ENCODE measurements at places on chromosomes 5 and 9.

- DNase-seq: no peak
Measured at GRCh38 chr9:121688146-121688680, 36.8 kb downstream of the DAB2IP start.

- DNase-seq: no peak
Measured at GRCh38 chr9:128411364-128412119, 9.1 kb upstream of the CERCAM start.

GRCh38 chr5:79512049-79512448 lies 1.9 kb downstream of the HOMER1 start:
- DNase-seq: no peak

GRCh38 chr9:131228988-131229387 lies 47.3 kb downstream of the FAM78A start:
- no peak for DNase-seq

GRCh38 chr5:143427122-143427735 lies 23.7 kb upstream of the NR3C1 start:
- DNase-seq: no peak

GRCh38 chr9:104118916-104119315 lies 24.8 kb downstream of the SMC2 start:
- no peak for DNase-seq

All from AG09319 (cell line).